Liver (tissue), 10 donors: ENCODE measurements at places on chromosomes 5 and 9. TPM values are rescaled to one million over a fixed set of nuclear protein-coding genes. Genes with fewer than 3 reads are reported as not detected.

DNA sequence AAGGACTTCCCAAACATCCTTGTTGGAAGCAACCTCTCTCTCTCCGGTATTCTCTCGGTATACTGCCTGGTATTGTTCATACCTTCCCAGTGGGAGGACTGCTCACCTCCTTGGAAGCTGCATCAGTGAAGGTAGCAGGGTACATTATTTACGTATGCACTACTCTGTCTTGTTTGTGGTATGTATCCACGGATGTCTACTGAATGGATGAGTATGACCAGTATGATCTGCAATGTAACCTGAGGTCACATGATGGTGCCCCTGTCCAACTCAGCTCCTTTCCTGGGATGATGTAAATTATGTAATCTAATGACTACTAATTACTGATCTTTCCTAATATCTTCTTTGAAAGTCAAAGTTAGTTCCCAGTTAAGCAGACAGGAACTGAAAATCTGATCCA, 32.1 kb downstream of the CEMIP2 start:
- H3K27ac ChIP-seq, result no peak overlapping the region
- H3K4me3 ChIP-seq, result no peak overlapping the region
- no peak for DNase-seq
- no peaks in the 10 kb centered on the region for H3K27me3 ChIP-seq
- peaks cover 4% of the 10 kb centered on the region for H3K4me1 ChIP-seq
- H3K36me3 ChIP-seq, result peaks cover 33% of the 10 kb centered on the region

DNA sequence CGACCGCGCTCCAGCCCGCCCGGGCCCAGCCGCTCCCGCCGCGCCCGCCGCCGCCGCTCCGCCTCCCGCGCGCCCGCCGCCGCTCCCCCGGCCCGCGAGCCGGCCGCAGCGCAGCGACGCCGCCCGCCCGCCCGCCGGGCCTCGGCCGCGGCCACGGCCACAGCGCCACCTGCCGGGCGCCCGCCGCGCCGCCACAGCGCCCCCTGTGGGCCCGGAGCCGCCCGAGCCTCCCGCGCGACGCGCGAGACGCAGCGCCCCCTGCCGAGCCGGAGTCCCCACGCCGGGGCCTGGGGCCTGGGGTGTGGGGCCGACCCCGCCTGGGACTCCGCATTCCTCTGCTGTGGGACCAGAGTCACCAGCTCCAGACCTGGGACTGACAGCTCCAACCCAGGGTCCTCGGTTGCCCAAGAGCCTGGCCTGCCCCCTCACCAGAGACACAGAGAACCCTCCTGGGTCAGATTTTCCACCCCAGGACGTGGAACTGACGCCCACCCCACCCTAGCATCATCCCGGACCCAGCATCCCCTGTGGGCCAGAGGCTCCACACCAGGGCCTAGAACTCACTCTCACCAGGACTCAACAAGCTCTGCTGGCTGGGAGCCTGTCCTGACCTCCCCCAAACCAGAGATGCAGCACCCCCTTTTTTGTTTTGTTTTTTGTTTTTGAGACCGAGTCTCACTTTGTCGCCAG, at the start of gene RAPGEF1:
Gene RAPGEF1, minus strand, starts transcription at position 118 of the 690 bp plus-strand sequence. CDS start 246 bp downstream, outside the sequence.
- peak; percentile 88 for DNase-seq
- H3K36me3 ChIP-seq, result no peaks in the 10 kb centered on the region
- no peaks in the 10 kb centered on the region for H3K27me3 ChIP-seq
- H3K27ac ChIP-seq, result peak within 1 kb of the TSS; percentile 77
- H3K4me3 ChIP-seq, result peak within 1 kb of the TSS; percentile 57

GRCh38 chr9:35723908-35724307, 8.1 kb downstream of the TLN1 start:
- no peaks in the 10 kb centered on the region for H3K27me3 ChIP-seq
- H3K27ac ChIP-seq, result no peak overlapping the region
- peaks cover 65% of the 10 kb centered on the region for H3K36me3 ChIP-seq
- H3K4me1 ChIP-seq, result peaks cover 22% of the 10 kb centered on the region
- no peak overlapping the region for H3K4me3 ChIP-seq
- DNase-seq, result no peak

DNA sequence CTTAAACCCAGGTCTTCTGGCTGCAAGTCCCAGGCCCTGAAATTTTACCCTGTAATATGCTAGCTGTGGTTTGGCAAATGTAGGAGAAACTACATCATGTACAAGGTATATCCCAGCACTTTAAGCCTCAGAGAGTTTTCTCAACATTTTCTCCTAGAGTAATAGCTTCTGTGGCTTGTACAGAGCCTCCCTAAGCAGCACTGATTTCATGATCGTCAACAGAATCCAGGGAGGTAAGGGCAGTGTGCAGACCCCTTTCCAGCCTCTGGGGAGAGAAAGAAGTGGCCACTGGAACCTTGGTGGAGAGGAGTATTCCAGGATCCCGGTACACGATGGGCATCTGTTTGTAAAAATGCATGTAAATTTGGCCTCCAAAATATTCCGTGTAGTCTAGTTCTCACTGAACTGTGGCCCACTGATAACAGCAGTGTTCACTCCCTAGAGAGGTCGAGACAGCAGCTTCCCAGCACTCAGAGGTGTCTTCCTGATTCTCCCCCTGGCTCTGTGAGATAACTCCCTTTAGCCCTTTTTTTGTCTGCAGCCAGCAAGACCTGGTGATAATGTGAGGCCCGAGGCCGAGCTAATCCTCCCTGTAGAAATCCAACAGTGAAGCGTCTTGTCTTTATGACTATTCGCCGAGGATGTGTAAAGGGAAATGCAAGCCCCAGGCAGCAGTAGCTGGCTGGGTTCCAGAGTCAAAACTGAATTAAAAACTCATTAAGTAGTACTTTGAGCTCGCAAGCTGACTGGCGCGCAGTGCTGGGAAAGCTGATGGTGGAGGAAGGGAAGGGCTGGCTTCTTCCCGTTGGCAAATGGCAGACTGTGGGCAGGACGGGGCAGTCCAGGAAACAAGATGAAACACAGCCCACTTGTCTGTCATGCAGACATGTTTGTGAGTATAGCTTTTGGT, 59.0 kb downstream of the MAP1B start:
- no peaks in the 10 kb centered on the region for H3K27me3 ChIP-seq
- H3K36me3 ChIP-seq, result no peaks in the 10 kb centered on the region
- no peak overlapping the region for H3K4me3 ChIP-seq
- no peak overlapping the region for H3K27ac ChIP-seq
- peak; percentile 66 for DNase-seq

GRCh38 chr9:129607027-129607387, 13.9 kb downstream of the C9orf50 start:
- no peaks in the 10 kb centered on the region for H3K36me3 ChIP-seq
- H3K27ac ChIP-seq, result peak overlapping the region; percentile 77
- H3K27me3 ChIP-seq, result no peaks in the 10 kb centered on the region
- no peak overlapping the region for H3K4me3 ChIP-seq
- H3K4me1 ChIP-seq, result peaks cover 33% of the 10 kb centered on the region

DNA sequence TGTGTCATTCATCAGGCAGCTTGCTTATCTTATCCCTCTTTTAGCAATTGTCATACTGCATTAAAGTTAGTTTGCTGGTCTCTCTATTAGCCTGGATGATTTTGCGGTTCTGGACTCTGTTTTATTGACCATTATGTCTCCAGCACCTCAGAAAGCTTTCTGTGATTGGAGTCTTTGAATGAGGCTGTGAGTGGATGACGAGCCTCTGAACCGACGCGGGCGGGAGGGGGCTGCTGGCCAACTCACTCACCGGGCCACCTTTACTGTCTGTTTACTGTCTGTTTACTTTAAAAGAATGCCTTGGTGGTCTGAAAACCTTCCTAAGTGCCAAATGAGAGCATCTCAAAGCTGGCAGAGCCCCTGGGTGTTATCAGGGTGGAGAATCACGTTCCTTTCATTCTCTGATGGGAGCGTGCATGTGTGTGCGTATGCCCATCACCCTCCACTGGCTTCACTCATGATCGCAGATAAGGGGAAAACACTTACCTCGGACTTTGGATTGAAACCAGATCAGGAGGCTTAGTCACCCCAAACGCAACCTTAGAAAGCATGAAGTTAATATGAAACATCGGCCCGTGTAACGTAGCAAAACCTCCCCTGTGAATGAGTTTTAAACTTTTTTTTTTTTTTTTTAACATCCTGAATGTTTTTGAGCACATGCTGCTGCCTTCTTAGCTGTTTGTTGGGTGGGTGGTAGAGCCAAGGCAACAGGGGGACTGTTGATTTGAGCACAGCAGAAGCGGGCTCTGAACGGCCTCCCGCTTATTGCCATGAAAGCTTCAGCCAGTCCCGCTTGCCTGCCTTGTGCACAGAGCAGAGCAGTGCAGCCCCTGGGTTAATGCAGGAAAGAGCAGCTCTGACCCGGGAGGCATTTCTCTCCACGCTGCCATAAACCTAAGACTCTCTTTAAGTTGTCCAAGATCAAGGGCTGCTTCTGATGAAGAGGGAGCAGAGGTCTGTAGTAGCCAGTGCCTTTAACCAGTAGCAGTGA, 173.6 kb downstream of the GADD45G start:
- peak overlapping the region; percentile 44 for H3K27ac ChIP-seq
- DNase-seq, result no peak
- peak overlapping the region; percentile 27 for H3K4me3 ChIP-seq

The MAMDC4 gene
- 2.4 TPM for polyA plus RNA-seq

The MARCHF3 gene
- polyA plus RNA-seq, result 0.93 TPM

The HAND1 gene
- not detected for polyA plus RNA-seq

The WDR38 gene
- not detected for polyA plus RNA-seq

The KIF2A gene
- polyA plus RNA-seq, result 6.3 TPM

The GFM2 gene
- 14.6 TPM for polyA plus RNA-seq
